Activated gamma-delta T cell treated with Interleukin-2 at 50 U/mL for 16 hours (primary cell): ENCODE measurements at places on chromosomes 11 and 22.

DNA sequence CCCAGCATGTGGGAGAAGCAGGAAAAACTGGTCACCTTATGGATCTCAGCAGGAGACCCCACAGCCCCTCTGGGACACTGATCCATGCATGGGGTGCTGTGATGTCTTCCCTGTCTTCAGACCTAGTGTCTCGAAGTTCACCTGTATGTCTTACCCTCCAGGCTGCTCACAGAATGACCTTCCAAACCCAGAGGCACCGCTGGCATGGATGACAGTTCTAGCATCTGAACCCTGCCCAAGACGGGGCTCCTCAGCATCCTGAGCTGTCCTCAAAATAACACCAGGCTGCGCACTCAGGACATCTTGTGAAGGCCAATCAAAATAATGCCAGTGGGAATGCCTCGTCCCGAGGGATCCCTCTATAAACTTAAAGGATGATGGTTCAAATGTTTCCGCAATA lies 824.9 kb downstream of the TBC1D22A start:
- DNase-seq, result no peak

- no peak for DNase-seq
Observed at GRCh38 chr11:86158704-86159580, 85.6 kb upstream of the EED start.

DNA sequence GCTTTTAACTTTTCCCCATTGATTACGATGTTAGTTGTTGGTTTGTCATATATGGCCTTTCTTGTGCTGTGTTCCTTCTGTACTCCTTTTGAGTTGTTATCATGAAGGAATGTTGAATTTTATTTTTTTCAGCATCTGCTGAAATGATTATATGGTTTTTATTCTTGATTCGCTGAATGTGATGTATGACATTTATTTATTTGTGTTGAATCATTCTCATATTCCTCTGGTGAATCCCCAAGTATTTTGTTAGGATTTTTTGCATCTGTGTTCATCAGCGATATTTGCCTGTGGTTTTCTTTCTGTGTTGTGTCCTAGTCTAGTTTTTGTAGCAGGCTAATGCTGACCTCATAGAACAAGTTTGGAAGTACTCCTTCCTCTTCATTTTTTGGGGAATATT lies 78.2 kb downstream of the GGT1 start:
- DNase-seq, result no peak

DNA sequence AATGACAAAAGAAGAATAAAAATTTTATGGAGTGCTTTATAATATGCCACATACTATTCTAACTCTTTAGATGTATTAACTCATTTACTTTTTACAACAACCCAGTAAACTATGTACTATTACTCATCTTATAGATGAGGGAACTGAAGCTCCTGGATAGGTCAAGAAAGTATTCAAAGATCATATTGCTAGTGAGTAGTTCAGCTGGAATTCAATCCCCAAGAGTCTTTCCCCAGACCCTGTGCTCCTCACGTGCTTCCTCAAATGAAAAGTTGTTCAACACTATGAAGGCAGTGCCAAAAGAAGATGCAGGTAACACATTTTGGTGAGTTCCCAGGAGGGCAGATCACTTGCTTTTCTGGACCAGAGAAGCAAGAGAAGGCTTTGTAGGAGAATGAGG lies 46.8 kb downstream of the BTG4 start:
- no peak for DNase-seq

- DNase-seq, result no peak
Observed at GRCh38 chr11:30565027-30565426, 21.1 kb downstream of the MPPED2 start.

- no peak for DNase-seq
Observed at GRCh38 chr11:62193952-62194351, 3.9 kb downstream of the SCGB1D1 start.

GRCh38 chr11:46682773-46683752 lies 17.4 kb downstream of the ARHGAP1 start:
- no peak for DNase-seq

DNA sequence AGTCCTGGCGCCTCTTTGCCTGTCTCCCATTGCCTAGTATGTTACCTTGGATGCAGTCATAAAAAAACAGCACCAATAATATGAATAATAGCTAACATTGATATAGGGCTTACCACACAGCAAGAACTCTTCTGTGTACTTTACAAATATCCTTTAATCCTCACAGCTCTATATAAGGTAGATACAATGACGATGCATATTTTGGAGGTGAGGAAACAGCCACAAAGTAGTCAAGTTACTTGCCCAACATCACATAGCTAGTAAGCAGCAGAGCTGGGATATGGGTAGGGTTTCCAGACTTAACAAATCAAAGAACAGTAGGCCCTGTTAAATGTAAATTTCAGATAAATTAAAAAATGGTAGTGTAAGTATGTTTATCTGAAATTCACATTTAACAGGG lies 128.8 kb downstream of the ST3GAL4 start:
- no peak for DNase-seq

- DNase-seq, result no peak
Observed at GRCh38 chr22:44516841-44517240, 18.8 kb upstream of the RTL6 start.

DNA sequence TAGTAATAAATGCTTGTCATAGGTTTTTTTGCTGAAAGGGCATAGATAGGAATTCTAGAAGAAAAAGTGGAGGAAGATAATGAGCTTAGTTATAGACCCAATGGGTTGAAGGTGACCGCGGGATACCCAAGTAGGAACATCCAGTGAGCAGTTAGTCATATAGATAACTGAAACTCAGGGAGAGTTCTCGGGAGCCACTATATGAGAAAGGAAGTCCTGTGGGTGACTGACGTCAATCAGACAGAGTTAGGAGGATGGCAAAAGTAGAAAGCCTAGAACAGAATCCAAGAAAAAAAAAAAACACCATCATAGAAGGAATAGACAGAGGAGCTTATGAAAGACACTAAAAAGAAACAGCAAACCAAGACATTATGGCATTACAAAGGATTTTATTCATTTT lies 1.6 kb upstream of the CNGA4 start:
- no peak for DNase-seq

DNA sequence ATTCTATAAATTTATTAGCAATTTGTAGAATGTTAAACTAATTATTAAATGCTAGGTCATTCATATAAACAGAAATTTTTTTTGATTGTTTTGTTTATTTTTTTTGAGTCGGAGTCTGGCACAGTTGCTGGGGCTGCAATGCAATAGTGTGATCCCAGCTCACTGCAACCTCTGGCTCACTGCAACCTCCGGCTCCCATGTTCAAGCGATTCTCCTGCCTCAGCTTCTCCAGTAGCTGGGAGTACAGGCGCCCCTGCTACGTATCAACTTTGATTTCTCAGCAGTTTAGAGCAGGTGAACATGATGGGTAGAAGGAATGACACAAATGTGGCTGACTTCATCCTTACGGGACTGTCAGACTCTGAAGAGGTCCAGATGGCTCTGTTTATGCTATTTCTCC lies at the start of gene OR8H3:
Gene OR8H3, plus strand, starts transcription at position 301 of the 400 bp plus-strand sequence. Its CDS starts 0 bp downstream, at position 301.
- DNase-seq, result no peak

DNA sequence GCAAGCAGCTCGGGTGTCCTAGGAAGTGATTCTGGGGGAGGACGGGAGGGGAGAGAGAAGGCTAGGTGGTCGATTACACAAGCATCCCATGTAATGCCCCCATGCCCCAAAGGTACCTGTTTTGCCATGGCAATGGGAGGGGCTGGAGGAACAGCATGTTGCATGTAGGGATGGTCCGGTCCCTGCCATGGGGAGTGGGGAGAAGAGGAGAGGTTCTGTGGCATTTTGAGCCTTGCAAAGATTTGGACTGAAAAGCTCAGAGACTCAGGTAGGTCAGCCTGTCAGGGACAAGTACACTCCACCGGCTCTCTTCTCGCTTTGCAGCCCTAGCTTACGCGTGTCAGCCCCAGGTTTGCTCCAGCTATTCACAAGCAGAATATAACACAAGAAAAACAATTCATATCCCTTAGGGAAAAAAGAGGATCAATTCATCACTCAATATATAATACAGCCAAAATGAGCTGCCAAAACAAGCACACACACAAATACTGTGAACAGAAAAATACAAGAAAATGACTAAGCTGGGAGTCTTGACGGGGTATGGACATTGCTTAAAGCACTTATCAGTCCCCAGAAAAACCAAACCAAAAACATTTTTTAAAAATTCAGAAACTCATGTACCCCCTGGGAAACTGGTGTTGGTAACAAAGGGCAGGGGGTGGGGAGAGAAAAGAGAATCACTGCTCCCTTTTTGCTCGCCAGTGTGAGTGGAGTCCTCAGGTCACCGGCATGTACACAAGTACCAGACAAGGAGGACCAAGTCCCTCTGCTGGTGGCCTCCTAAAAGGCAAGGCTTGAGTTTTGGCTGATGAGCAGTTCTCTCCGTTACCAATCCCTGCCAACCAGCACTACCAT lies 21.6 kb downstream of the APOL5 start:
- DNase-seq, result no peak

- DNase-seq, result no peak
Observed at GRCh38 chr11:134511255-134511654, 99.2 kb upstream of the B3GAT1 start.

- peak; percentile 74 for DNase-seq
Observed at GRCh38 chr11:63866211-63866610, 27.3 kb downstream of the MARK2 start.

DNA sequence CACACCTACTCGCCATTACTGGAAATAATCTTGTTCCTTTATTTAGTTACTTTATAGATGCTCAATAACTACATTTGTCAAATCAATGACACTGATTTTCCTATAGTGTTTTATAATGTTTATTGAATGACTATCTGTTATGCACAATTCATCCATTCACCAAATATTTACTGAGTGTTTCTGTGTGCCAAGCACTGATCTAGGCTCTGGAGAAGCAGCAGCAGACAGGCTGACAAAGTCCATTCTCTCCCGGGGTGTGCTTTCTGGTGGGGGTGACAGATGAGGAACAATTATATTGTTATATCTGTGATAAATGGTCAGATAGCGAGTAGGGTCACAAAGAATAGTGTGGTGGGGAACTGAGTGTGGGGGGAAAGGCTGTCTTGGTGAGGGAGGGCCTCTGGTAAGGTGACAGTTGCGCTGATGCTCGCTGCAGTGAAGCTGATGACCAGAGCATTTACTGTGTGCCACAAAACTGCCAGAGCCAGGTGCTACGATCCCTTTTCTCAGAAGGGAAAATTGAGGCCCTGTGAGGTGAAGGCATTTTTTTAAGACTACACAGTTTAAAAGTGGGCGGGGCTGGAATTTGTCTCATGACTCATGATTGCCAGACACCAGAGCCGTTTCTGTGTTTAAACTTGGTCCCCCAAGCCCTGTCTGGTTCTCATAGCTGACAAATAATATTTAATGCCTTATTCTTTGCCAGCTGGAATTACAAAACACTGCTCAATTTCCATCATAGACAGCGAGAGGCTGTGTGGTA lies 10.2 kb downstream of the PACS1 start:
- DNase-seq, result peak; percentile 74

GRCh38 chr11:33620423-33621171 lies 80.0 kb downstream of the C11orf91 start:
- DNase-seq, result no peak

DNA sequence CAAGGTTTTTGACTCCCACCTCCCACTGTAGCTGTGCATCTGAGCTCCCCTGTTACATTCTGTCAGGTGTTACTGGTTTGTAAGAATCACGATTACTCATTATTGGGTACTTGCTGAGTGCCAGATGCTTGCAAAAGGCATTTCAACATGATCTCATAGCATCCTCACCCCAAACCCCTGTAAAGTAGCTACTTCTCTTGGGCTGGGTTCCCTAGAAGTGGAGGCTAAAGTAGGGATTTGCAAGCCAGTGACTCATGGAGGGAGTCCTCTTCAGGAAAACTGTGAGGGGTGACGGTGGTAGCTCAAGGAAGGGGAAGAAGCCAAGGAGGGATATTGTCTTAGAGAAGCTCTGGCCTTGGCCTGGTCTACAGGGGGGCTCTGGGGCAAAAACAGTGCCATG lies 78.6 kb downstream of the TIMP3 start:
- DNase-seq, result no peak

- DNase-seq, result no peak
Observed at GRCh38 chr22:31579835-31580242, 82.2 kb downstream of the PISD start.

DNA sequence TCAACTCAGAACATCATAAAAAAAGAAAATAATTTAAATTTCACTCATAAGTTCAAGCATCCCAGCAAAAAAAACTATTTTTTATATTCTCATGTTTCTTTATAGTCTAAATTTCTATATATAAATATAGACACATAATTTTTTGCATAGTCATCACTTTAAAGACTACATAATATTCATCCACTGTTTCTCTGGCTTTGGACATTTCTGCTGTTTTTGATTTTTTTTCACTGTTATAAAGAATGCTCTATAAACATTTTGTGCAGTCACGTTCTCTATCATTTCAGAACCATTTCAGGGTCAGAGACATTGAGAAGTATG lies 59.7 kb upstream of the CLPB start:
- DNase-seq, result no peak

DNA sequence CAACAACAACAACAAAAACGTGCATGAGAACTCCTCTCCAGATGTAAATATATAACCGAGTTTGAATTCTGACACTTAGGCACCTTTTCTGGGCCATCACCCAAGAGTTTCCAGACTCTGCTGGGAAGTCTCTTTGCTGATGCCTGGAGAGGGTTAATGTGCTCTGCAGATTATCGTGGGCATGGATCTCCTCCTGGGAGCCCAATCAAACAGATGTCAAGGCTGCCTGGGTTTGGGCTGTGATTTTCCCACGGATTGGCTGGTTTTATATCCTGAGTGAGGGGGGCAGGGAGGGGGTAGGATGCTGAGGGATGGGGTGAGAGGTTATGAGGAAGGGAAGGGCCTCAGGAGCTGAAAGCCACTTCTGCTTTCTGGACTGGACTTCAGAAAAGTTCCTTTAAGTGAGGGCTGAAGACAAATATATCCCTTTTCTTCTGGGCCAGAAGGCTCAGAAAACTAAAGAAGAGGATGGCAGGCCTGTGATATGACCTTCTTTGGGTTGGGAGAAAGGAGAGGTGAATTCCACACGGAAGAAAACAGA lies 4.2 kb downstream of the ELF5 start:
- DNase-seq, result no peak

GRCh38 chr22:35334004-35334403 lies 34.3 kb downstream of the TOM1 start:
- DNase-seq, result no peak

- DNase-seq, result no peak
Observed at GRCh38 chr11:36750349-36750748, 152.3 kb upstream of the RAG2 start.
